ENCODE measurements at places on chromosomes 3 and 15. TPM values are rescaled to one million over a fixed set of nuclear protein-coding genes. Genes with fewer than 3 reads are reported as not detected.

Gene MFSD1
- total RNA-seq = 62.8 TPM

Gene SENP8
- 1.7 TPM for total RNA-seq

Gene TMCO5A
- total RNA-seq = not detected

Gene SLC38A3
- total RNA-seq = 0.79 TPM

Gene CPA3
- total RNA-seq = 34.4 TPM

Gene ISL2
- total RNA-seq = 0.30 TPM

Gene GHRL
- total RNA-seq = not detected

Gene GOLGA6B
- total RNA-seq = 0.10 TPM

Gene GRM7
- total RNA-seq = 0.39 TPM

Gene SRP14
- 130 TPM for total RNA-seq

Gene HRG
- not detected for total RNA-seq

Gene CPNE4
- total RNA-seq = 0.20 TPM

Gene CKMT1B
- 3.9 TPM for total RNA-seq

Gene TM4SF1
- 191 TPM for total RNA-seq

Gene METTL6
- 24.9 TPM for total RNA-seq

Gene NPAP1
- total RNA-seq = not detected

All from skin of body (tissue), 3 donors.